ENCODE measurements at places on chromosomes 1 and 21. TPM values are rescaled to one million over a fixed set of nuclear protein-coding genes. Genes with fewer than 3 reads are reported as not detected.

GRCh38 chr1:34771573-34772371 is 9.2 kb upstream of the GJB3 start:
- no peak for DNase-seq

DNA sequence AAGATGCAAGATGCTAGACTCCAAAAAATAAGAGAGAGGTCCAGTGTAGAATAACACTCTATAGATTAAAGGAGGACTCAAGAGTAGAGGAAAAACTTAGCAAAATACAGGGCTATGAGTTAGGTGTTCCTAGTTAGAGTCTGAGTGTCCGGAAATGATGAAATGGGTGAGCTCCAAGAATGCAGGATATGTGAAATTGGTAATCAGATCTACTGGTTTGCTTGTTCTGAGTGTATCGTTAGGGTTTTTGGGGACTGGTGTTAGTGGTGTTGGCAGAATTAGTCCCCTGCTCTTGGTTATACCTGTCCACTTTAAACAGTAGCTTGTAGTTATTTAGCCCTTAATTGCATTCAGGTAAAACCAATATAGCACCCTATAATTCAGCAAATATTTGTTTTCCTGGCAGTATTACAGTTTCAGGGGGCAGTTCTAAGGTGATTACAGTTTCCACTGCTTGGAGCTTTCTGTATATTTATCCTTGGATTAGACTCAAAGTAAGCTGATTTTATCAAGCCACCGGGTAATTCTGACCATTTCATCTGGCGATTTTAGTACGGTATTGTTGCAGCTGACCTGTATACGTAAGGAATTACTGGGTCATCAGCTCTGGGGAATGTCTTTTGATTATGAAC is 332.7 kb downstream of the CHRM3 start:
- no peak for DNase-seq

GRCh38 chr21:38957575-38958322 is 152.0 kb downstream of the ETS2 start:
- no peak for DNase-seq

DNA sequence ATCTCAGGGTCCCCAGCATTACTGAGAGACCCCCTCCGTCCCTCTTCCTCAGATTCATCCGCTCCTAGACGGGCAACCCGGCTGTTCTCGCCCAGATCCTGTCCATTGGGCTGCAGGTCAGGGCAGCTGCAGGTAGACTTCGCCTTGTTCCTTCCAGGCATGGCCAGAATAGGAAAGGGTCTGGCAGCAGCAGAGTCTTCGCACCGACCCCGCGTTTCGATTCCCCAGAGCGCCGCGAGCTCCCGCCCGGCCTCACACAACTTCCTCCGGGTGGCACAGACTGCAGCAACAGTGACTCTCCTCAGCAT is 265 bp downstream of the NRDC start:
- no peak for DNase-seq

- no peak for DNase-seq
Measured at GRCh38 chr1:83766241-83766691, 232.7 kb downstream of the TTLL7 start.

KCNQ4 gene
- 1.5 TPM for total RNA-seq

NUF2 gene
- total RNA-seq = 6.0 TPM

KRTAP27-1 gene
- not detected for total RNA-seq

GRCh38 chr1:87820668-87821334 is 492.1 kb downstream of the LMO4 start:
- DNase-seq = no peak

- no peak for DNase-seq
Measured at GRCh38 chr1:22539510-22540118, 23.7 kb upstream of the EPHA8 start.

- DNase-seq = no peak
Measured at GRCh38 chr1:22792396-22793160, 81.9 kb downstream of the EPHB2 start.

DNA sequence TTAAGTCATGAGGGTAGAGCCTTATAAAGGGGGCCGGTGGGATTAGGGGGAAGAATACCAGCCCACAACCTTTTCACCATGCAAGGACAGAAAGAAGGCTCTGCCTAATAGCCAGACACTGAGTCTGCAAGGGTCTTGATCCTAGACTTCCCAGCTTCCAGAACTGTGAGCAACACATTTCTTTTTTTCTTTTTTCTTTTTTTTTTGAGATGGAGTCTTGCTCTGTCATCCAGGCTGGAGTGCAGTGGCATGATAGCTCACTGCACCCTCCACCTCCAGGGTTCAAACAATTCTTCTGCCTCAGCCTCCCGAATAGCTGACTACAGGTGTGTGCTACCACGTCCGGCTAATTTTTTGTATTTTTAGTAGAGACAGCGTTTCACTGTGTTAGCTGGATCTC is 1.7 kb upstream of the ARL8A start:
- no peak for DNase-seq

MOV10 gene
- total RNA-seq = 43.5 TPM
